Esophagus squamous epithelium (tissue), 5 donors: ENCODE measurements at places on chromosomes 3 and 15.

GRCh38 chr3:52106951-52107611, 47.1 kb downstream of the POC1A start:
- no peak for DNase-seq

DNA sequence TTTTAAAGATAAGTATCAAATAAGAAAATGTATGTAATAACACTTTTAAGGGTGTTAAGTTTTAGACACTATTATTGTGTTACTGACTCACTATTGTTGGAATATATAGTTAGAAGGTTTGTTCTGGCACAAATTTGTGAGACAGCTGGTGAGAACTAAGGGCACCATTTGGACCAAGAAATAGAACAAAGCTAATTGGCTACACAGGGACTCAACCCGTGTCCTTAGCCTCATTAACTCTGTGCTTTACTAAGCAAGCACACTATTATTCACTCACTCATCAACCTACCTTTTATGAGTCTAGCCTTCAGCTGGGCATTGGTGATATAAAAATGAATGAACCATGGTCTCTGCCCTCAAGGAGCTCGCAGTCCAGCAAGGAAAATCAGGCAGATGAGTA, 4.1 kb upstream of the UNC13C start:
- no peak for DNase-seq

DNA sequence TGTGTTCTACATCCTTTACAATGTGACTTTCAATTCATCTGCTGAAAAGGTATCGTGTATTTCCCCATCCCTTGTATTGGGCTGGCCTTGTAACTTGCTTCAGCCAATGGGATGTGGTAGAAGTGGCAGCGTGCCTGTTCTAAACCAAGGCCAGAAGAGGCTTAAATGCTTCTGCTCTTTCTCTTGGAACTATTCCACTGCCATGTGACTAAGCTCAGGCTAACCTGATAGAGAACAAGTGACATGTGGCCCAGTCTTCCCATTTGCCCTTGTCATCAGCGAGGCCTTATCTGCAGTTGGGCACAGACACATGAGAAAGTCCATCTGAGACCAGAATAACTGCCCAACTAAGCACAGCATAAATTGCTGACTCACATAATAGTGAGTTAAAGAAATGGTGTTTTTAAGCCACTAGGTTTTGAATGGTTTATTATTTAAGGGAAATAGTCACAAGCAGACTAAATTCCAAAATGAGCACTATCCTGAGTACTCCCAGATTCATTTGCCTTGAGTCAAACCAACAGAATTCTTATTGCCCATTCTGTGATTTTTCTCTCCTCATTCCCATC, 230.2 kb downstream of the CPNE4 start:
- DNase-seq = no peak

GRCh38 chr15:31397851-31398661, 71.4 kb downstream of the KLF13 start:
- no peak for DNase-seq

GRCh38 chr3:115275896-115276295, 128.8 kb upstream of the ZBTB20 start:
- no peak for DNase-seq
